ENCODE measurements at places on chromosomes 6 and 20.

DNA sequence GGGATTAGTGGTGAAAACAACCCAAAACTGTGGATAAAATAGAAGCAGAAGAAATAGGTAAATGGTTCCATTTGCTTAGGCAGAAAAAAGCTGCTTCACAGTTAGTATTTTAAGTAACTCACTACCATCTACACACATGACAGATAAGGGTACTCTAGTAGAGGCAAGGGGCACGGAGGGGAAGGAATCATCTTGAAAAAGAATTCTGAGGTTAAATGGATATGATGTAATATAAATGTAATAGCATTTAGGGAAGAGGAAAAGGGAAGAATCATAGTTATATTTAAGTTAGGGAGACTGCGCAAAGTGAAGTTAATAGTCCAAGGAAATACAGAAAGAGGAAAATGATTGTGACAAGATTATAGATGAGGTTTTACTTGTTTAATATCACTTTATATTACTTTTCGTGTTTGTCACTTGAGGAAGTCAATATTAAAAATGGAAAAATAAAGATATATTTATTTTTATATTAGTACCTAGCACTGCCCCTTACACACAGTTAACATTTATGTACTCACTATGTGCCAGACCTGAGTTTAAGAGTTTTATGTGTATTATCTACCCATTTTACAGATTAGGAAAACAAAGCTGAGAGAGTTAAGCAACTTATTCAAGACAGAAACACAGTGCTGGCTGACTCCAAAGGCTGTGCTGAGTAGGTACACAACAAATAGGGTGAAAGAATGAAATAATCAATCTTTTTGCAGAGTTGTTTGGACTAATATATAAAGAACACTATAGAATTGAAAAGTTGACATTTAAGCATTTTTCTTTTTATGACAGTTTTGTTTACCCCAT lies 128.1 kb downstream of the REV3L start:
- DNase-seq = no peak

DNA sequence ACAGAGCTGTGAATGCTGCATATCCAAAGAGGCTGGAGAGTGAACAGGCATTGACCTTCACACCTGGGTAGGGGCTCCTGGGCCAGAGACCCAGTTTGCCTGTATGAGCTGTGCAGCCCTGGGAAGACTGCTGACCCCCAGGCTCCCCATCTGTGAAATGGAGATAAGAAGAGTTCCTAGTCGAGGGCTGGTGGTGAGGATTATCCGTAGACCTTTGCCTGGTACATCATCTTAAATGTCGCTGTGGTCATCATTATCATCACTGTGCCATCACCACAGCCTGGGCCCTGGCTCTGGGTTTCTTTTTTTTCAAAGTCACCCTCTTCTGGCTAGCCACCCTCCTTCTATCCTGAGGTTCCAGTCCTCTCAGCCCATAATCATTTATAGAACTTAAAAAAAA lies 12.0 kb downstream of the AGPAT4 start:
- no peak for DNase-seq

DNA sequence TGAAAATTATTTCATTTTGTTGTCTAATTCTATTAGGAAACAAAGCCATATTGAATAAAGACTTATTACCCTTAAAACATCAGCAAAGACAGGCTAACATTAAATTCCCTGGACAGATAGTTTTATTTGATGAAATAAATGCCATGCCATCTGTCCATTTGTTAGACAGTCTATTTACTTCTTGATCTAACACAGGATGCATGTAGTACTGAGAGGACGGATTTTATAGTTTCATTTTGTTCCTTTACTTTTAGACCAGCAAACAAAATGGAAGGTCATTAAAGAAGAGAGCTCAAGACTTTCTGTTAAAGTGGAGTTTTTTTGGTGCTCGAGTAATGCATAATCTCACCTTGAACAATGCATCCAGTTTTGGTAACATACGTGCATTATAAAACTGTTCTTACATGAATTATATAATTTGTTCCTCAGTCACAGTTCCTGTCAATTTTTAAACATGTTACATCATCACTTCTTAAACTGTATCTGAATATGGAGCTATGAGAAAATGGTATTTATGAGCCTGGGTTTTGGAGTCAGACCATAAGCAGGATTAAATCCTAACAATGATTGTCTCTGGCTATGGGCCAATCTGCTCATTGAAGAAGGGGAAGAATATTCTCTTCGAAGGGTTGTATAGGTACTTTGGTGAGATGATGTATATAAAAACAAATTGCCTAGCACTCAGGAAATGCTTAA lies 46.0 kb downstream of the RFX6 start:
- DNase-seq = no peak

DNA sequence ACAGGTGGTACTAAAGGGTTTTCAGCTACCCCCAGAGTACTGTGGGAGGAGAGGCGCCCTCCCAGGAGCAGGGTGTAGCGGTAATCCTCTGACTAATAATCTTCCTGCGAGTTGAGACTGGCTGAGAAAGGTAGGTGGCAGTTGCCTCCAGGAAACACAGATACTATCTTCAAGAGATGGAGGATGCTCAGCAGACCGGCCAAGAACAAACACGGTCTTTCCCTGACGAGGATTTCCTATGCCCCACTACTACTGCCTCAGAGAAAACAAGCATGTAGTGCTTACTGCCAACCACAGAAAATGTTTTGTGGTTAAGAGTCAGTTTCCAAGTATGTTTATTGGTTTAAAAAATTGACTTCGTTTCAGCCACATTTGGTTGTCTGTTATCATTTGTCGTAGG lies 26.8 kb downstream of the C6orf89 start:
- peak; percentile 72 for DNase-seq

DNA sequence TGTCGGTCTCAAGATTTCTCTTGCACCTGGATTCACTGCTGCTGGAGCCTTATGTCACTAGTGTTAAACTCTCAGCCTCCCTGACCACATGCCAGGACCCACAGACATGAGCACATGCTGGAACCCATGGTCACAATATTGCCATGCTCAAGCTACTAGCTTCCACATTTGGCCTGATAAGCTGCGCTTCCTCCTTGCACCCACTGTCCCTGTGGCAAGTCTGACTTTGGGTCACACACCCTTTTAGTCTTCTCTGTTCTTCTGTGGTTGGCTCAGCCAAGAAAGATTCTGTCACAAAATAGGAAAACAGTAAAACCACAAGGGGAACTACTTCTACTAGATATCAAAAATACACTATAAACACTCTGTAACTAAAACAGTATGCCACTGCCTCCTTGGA lies 68.9 kb upstream of the HDAC2 start:
- DNase-seq = no peak

GRCh38 chr6:82111114-82111513 lies 136.4 kb downstream of the IBTK start:
- no peak for DNase-seq

DNA sequence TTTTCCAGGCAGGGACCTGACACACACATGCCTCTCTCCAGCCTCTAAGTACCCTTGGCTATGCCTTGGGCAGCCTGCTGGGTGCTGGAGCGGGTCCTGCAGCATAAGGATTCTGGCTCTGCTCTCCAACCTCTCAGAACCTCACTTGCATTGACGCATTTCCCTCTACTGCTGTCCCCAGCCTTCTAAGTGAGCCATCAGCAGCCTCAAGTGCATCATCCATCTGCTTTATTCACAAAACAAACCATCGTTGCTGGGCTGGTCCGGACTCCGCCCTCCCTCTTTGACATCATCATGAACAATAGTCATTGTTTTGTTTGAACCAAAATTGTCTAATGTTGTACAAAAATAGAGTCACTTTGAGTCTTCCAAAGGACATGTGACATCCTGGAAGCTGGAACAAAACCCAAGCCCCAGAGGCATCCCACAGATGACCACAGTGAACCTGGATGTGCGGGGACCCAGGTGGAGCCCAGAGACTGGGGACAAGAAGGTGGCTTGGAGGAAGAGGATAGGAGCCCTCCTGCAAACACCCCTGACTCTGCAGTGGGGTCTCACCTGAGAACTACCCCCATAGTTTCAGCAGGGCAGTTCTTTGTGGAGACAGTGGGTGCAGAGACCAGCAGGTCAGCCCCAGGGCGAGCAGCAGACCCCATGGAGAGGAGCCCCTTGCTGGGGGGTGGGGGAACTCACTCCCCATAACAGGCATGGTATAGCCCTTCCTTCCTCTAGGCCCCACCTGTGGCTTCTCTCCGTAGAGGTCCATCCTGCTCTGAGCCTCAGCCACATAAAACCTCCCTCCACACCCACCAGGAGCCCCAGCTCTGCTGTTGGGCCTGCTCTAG lies 230.1 kb downstream of the SYNDIG1 start:
- no peak for DNase-seq

GRCh38 chr6:31158863-31159855 lies 770 bp downstream of the TCF19 start:
- peak; percentile 26 for DNase-seq

GRCh38 chr20:16607364-16608276 lies 34.4 kb upstream of the KIF16B start:
- DNase-seq = no peak

- no peak for DNase-seq
These were observed 30.5 kb downstream of the RPRD1B start for GRCh38 chr20:38063911-38064530.

DNA sequence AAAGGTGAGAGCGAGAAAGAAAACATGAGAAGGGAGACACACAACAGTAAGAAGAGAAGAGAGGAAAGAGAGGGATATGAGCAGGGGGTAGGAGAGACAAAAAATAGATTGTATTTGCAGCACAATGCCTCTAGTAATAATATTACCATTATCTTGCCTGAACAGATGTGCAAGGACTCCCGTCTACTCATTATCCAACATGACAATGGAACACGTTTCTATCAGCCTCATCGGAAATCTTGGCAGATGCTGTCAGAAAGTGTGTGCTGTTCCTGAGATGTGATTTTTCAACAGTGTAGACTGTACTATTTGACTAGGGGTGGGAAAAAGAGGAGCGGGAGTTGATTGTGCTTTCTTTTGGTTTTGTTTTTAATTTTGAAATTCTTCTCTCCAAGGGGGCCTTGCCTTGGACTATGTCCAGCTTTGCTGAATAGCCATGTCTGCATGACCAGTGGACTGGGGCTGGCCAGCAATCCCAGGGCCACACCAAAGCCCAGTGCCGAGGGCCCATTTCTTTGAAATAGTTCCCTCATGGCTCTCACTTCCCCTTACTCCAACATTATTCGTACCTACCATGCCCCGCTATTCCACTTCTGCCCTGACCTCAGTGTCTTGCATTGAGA lies 11.3 kb upstream of the TRAM2 start:
- DNase-seq = no peak

- no peak for DNase-seq
These were observed 979 bp downstream of the ZNF133 start for GRCh38 chr20:18289306-18289705.

- DNase-seq = no peak
These were observed 289.9 kb downstream of the CD109 start for GRCh38 chr6:73985891-73986290.

DNA sequence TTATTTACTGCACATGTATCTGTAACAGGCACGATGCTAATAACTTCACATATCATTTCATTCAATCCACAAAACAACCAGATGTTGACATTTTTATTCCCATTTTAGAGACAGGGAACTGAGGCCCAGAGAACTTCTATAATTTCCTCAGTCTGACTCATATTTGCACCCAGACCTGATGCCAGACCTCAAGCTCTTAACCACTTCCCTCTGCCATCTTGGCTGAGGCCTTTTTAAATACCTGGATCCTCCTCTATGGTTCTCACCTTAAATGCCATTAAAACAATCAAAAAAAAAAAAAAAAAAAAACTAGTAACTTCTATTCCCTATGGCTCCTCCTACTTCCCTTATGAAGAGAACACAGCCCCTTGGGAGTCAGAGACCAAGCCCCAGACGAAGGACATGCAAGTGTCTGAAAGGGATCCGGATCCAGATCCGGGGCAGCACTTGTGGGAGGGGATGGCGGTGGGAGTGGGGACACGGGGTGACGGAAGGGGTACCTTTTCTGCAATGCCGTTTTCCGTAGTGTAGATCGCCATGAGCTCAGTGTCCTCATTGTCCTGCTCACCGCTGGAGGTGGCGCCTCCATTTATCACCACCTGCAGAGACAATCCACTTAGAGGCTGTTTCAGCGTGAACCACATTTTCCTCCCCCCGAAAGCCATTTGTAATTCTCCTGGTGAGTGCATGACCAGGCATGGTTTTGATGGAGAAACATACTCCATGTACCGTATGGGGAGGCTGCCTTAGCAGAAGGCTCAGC lies 88.7 kb downstream of the SLC23A2 start:
- no peak for DNase-seq

GRCh38 chr6:77106992-77107391 lies 356.3 kb downstream of the HTR1B start:
- no peak for DNase-seq

GRCh38 chr20:327186-328026 lies 2.1 kb downstream of the SOX12 start:
- DNase-seq = peak; percentile 80

DNA sequence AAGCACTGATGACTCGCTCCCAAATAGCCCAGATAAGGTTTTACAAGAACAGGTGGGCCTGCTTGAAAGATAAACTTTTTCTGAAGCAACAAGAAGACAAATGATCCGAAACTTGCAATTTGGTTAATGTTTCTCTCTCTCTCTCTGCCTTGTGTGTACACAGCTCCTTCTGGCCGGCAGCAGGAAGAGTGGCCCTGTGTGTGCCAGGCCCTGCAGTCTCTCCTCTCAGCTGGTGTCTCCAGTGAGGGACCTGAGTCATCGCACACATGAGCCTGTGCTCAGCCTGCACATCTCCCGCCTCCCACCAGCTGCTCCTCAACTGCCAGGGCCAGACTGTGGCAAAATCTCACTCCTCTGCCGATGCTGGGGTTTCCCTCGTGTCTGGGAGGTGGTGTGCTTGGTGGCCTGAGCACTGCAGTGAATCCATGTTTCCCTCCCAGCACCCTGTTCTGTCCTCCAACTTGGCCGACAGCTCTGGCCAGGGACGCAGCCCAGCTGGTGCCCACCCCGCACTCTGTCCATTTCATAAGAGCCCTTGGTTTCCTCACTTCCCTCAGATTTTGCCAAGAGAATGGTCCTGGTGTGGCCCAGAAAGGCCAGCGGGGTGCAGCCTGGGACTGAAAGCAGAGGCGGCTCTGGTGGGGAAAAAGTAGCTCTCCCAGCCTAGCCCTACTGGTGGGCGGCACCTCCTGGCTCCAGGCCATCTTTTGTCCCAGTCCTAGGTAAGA lies 49.4 kb downstream of the ERMARD start:
- DNase-seq = no peak

DNA sequence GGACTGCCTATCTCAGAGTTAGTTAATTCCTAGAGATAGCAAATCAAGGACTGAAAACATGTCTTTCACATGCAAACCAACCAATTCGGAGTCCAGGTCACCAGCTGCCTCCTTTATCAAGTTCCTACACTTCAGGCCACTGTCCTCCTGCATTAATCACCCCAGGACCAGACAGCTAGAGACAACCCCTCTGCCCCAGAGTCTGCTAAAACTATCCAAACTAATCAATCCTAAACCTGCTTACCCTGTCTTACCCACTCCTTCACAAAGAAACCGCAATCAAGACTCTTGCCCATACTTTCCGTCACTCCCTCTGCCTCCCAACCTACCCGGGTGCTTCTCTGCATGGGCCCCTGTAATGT lies 207.0 kb downstream of the HIVEP2 start:
- DNase-seq = no peak

DNA sequence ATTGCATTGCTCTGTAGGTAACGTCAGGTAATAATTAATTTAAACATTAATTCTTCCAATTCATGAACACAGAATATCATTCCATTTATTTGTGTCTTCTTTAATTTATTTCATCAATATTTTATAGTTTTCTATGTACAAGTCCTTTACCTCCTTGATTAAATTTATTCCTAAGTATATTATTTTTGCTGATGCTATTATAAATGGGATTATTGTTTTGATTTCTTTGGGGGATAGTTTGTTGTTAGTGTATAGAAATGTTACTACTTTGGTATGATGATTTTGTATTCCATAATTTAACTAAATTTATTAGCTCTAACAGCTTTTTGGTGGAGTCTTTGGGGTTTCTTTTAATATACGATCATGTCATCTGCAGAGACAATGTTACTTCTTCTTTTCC lies 44.7 kb upstream of the CCND3 start:
- no peak for DNase-seq
